Smooth muscle cell of trachea (primary cell): ENCODE measurements at places on chromosomes 13 and 19. TPM values are rescaled to one million over a fixed set of nuclear protein-coding genes. Genes with fewer than 3 reads are reported as not detected.

The EPSTI1 gene
- 3.8 and 8.1 TPM in 2 replicates for total RNA-seq

The SLC25A41 gene
- under 0.01 TPM in 1 of 2 replicates, not detected in the other for total RNA-seq

The ACP5 gene
- total RNA-seq: 0.66 TPM in 1 of 2 replicates, not detected in the other

The GRAMD1A gene
- 23.6 and 34.7 TPM in 2 replicates for total RNA-seq

The CCDC194 gene
- 0.15 and 0.17 TPM in 2 replicates for total RNA-seq

The FFAR3 gene
- not detected in 2 replicates for total RNA-seq

The RDH8 gene
- total RNA-seq: not detected in 2 replicates

The ZNF578 gene
- total RNA-seq: 6.3 and 7.0 TPM in 2 replicates

The SYT5 gene
- 0.15 and 0.17 TPM in 2 replicates for total RNA-seq

The TEX29 gene
- 0.50 TPM in 1 of 2 replicates, not detected in the other for total RNA-seq

The CPT1C gene
- 29.7 and 37.5 TPM in 2 replicates for total RNA-seq

The FUT2 gene
- total RNA-seq: not detected in 2 replicates

The MAMSTR gene
- total RNA-seq: 1.9 and 3.8 TPM in 2 replicates

The TMPRSS9 gene
- total RNA-seq: under 0.01 TPM in 1 of 2 replicates, not detected in the other

The SPRY2 gene
- 14.6 and 20.1 TPM in 2 replicates for total RNA-seq

The FFAR1 gene
- total RNA-seq: not detected in 2 replicates

The NRTN gene
- total RNA-seq: 0.50 TPM in 1 of 2 replicates, not detected in the other

The CACNA1A gene
- total RNA-seq: 16.3 and 29.6 TPM in 2 replicates

The GYS1 gene
- 41.5 and 53.4 TPM in 2 replicates for total RNA-seq

The GGACT gene
- 4.0 and 6.5 TPM in 2 replicates for total RNA-seq

The PTH2 gene
- total RNA-seq: not detected in 2 replicates

The CADM4 gene
- 3.8 and 11.6 TPM in 2 replicates for total RNA-seq

The SLC7A9 gene
- total RNA-seq: 0.50 TPM in 1 of 2 replicates, not detected in the other

The ZNF581 gene
- total RNA-seq: 17.2 and 31.8 TPM in 2 replicates

The URAD gene
- total RNA-seq: not detected in 2 replicates

The CYP4F2 gene
- total RNA-seq: not detected in 2 replicates

The HIF3A gene
- 4.8 and 7.6 TPM in 2 replicates for total RNA-seq

The ERICH4 gene
- total RNA-seq: not detected in 2 replicates

The SH2D3A gene
- total RNA-seq: 0.15 TPM in 1 of 2 replicates, not detected in the other

The CEACAM20 gene
- not detected in 2 replicates for total RNA-seq

The WDR87 gene
- total RNA-seq: under 0.01 TPM in 1 of 2 replicates, not detected in the other

The TMEM272 gene
- not detected in 2 replicates for total RNA-seq

The TEKTIP1 gene
- not detected in 2 replicates for total RNA-seq

The ICAM4 gene
- total RNA-seq: 1.2 and 3.5 TPM in 2 replicates

The APOC1 gene
- 0.58 and 0.99 TPM in 2 replicates for total RNA-seq

The ECSIT gene
- total RNA-seq: 30.8 and 50.8 TPM in 2 replicates

The SIGLECL1 gene
- total RNA-seq: not detected in 2 replicates

The WDR88 gene
- total RNA-seq: not detected in 2 replicates

The ADAMTS10 gene
- total RNA-seq: 4.4 and 11.9 TPM in 2 replicates

The FOXO1 gene
- 0.73 and 0.83 TPM in 2 replicates for total RNA-seq

The ZNF780A gene
- total RNA-seq: 18.5 and 27.1 TPM in 2 replicates

The APOC4 gene
- not detected in 2 replicates for total RNA-seq

The CILP2 gene
- under 0.01 and 1.3 TPM in 2 replicates for total RNA-seq

The LRFN3 gene
- 2.5 and 6.3 TPM in 2 replicates for total RNA-seq

The KLK14 gene
- 0.17 TPM in 1 of 2 replicates, not detected in the other for total RNA-seq

The MYDGF gene
- 175 and 218 TPM in 2 replicates for total RNA-seq

The CACNG6 gene
- total RNA-seq: 0.33 TPM in 1 of 2 replicates, not detected in the other

The XRCC1 gene
- 13.9 and 21.7 TPM in 2 replicates for total RNA-seq

The CGB8 gene
- total RNA-seq: not detected in 2 replicates
